ENCODE measurements at places on chromosomes 6 and 20.

DNA sequence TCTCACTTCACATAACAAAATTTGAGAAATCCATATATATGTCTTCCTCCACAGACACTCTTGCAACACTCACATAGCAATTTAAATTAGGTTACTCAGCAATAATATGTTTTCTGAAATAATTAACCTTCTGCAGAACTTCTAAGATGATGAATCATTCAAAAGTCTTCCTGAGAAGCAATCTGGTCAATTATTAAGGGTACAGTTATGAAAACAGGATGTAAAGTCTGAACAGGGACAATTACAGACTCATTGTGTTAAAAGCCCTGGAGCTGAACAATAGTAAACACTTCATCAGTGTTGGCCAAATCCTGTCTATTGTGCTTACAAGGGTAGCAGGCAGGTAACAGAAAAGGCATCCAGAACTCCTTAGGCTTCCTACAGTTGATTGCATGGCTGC lies 75.4 kb downstream of the FILIP1 start:
- no peak for DNase-seq

DNA sequence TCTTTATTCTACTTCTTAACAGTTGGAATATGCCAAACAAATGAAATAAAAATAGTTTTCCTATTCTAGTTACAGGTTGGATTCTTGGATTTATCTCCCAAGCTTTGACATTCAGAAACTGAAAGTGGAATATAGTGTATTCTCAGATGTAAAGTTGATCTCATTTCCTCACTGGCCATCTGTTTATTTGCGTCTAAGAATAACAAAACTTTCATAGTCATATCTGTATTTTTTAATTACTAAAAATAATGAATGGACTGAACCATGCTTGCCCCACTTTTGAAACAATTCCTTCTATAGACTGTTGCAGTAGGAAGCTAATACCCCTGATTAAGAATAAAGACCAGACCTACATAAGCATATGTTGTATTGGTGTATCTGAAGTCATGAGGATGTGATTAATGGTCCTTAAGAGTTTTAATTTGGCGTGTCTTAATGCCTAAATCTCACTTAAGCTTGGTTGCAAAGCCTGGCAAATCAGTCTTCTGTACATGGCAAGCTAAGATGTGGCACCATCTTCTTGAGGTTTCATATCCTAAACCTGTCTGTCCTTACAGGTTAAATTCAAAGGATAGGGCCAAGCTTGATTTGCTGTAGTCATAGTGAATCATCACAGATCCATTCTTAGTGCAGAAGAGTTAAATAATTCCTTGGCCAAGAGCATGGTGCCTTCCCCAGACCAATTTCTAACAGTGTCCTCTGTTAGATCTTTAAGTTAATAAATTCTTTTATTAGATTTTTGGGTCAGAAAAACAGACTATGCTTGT lies 58.9 kb downstream of the FOXO3 start:
- no peak for DNase-seq

DNA sequence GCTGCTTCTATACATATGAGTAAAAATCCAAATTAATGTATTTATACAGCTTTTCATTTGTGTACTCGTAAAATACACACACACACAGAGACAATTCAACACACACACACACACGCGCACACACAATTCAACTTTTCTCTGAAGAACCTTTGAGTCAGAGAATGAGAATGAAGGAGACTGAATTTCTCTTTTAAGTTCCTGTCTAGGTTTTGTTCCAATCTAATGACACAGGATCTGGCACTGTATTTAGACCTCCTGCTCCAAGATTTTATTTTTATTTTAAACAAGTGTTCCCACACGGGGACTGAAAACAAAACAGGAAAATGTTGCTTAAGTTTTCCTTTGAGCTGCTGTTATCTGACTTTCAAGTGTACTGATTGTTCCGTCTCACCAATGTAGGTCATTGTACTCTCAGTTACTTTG lies 250.8 kb downstream of the LAMA2 start:
- DNase-seq, result no peak

GRCh38 chr6:80434691-80435350 lies 328.4 kb downstream of the BCKDHB start:
- DNase-seq, result no peak

DNA sequence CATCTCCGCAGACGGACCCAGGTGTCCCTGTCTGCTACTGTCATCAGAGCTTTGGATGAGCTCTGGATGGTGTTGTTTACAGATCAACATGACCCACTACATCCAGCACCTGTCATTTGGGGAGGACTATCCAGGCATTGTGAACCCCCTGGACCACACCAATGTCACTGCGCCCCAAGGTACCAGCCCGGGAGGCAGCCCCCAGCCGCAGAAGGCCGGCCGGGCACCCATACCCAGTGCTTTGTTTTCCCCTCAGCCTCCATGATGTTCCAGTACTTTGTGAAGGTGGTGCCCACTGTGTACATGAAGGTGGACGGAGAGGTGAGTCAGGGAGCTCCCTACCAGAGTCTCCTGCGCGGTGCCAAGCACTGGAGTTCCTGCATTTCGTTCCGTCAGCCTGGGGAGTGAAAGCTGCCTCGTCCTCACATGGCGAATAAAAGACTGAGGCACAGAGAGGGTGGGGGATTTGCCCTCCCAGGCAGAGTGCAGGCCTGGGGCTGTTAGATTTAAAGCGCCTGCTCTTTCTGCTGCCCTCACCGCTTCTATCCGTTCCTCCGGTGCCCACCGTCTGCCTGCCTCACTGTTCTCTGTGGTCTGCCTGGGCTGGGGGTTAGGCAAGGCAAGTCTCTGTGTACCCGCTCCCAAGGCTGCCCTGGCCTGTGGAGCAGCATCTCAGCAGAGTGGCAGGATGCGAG lies 14.2 kb downstream of the ERGIC3 start:
- DNase-seq, result no peak

DNA sequence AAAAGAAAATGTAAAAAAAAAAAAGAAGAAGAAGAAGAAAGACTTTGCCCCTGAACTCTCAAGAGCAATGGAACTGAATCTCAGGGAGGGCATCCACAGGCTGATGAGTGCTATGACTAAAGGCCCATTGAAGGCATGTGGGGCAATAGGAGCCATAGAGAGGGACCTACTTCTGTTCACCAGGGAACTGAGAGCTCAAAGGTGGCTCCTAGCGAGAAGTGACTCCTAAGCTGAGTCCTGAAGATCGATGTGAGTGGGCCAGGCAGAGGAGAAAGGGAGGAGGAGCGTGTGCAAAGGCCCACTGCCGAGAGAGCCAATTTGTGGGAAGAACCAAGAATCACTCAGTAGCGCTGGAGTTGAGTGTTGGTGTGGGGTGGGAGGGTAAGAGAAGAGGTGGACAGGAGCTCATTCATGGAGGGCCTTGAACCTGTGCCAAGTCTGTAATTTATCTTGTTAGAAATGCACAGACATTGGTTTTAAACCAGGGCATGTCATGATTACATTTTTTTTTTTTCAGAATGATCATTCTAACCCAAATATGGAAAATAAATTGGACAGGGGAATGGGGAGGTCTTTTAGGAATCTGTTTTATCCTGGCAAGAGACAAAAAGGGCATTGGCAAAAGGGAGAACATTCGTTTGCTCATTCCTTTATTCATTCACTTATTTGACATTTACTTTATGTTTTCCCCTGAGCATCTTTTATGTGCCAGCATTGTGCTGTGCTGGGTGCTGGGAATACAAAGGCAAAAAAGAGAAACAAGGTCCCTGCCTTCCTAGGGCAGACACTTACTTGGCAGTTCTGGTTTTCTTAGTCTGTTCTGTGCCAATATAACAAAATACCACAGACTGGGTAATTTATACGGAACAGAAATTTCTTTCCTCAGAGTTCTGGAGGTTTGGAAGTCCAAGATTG lies 67.4 kb upstream of the DSP start:
- no peak for DNase-seq

DNA sequence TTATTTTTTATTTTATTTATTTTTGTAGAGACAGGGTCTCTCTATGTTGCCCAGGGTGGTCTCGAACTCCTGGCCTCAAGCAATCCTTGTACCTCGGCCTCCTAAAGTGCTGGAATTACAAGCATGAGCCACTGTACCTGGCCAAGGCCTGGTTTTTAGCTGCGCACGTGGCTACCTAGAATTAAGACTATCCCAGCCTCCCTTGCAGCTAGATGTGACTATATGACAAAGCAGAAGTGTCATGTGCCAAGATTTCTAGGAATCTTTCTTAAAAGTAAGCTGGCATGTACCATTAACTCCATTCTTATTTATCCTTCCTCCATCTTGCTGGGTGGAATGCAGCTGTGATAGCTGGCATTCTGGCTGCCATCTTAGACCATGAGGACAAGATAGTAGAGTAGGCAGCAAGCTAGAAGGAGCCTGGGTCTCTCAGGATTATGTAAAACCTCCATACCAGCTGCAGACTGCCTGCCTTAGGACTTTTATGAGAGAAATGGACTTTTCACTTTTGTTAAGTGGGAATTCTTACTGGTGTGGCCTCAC lies 2.1 kb upstream of the SPDEF start:
- DNase-seq, result no peak

DNA sequence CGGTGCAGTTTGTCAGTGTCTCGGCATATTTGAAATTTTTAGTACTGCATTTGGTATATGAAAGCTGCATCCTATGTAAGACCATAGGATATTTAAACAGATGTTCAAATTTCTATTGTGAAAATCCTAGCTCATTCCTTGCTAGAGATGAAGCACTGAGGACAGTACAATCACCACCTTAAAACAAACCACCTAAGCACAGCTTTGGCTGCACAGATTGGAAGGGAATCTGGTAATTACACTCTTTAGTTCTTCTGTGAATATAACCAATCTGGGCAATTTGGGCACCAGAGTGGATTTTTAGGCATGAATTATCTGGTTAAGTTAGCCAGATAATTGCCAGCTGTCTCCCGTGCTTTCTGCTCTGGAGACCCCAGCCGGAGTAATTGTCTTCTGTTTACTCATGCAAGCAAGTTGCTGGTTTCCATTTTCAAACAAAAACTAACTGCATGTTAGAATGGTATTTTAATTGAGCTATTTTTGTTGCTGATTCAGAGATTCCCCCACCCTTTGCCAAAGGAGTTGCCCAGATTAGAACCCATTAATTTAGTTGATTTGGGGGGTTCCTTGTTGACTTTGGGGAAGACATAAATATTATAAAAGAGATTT lies 36.9 kb downstream of the E2F3 start:
- DNase-seq, result no peak

DNA sequence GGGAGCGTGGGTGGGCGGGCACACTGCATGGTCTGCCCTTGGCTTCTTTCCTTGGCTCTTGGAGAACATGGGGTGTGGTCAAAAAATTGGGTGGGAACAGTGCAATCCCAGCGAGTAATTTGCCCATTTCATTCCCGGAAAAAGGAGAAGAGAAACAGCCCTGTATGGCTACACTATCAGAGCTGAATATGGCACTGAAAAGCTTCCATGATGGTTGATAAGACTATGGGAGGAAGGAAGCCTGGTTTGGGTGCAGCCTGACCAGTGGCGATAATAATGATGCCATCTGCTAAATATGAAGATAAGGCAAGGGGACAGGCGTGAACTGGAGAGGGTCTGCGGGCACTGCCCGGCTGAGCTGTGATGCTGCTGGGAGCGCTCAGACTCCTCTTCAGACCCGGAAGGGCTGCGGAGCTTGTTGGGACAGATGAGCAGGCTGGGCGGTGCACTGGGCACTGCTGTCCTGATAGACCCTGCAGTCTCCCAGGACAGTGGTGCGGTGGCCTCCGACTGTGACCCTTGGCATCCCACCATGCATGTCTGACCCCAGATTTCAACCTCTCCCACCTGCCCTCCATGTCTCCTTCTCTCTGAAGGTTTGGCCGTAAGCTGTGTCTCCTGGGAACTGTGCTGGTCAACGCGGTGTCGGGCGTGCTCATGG lies 10.2 kb downstream of the SLC22A1 start:
- no peak for DNase-seq

DNA sequence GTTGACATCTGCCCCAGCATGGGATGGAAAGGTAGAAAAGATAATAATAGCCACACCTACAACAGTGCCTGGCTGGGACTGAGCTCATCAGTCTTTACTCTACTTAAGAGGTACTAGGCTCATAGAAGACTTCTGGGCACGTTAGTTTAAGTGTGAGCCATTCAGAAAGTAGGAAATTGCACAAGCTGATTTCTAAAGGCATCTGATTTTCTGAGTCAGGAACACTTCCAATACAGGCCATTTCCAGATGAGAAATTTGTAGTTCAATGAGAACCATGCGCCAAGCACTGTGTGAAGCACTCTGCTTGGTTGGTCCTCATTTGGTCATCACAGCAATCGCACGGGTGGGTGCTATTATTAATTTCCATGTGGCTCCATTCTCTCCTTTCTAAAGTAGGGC lies 42.3 kb downstream of the MOCS1 start:
- DNase-seq, result no peak

DNA sequence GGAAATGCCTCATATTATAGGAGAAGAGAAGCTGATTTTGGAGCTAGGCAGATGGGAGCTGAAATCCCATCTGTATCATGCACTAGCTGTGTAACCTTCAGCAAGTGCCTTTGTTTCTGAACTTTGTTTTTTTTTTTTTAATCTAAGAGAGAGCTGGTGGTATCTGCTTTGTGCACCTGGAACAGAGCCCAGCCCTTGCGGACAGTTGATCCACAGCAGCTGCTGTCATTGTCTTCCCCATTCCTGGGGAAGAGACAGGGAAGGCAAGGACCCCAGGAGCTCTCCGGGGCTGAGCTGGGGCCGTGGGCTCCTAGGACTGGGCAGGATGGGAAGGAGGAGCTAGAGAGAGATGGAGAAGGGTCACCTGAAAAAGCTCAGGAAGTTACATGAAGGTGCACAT lies 92.1 kb downstream of the SYNJ2 start:
- DNase-seq, result no peak

- no peak for DNase-seq
Observed at GRCh38 chr20:56630506-56631317, 1.6 kb downstream of the TFAP2C start.

DNA sequence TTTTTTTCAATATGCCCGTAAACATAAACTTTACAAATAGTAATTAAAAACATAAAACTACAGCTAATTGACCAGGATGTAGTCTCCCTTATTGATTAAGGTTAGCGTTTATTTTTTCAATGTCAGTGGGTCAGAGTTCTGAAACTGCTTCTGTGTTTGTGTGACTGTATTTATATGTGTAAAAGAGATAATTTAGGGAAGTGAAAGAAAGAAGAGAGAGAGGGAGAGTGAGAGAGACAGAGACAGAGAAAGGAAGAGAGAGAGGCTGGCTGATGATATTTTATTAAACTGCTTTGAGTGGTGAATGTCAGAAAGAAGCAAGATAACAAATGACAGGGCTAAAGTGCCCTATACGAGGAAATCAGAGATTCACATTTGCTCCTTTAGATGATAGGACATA lies 266.1 kb upstream of the PTCHD4 start:
- DNase-seq, result no peak
